ENCODE measurements at places on chromosomes 13 and 19.
A peak's percentile ranks its signal among the peaks of the same experiment; 100 is the strongest.

GRCh38 chr13:114106991-114107685 is 25.3 kb downstream of the RASA3 start:
- peak; percentile 2 for DNase-seq

GRCh38 chr13:101624210-101624922 is 171.9 kb downstream of the ITGBL1 start:
- peak; percentile 14 for DNase-seq

GRCh38 chr19:7442423-7442822 is 46.4 kb downstream of the PEX11G start:
- no peak for DNase-seq

GRCh38 chr13:113224486-113224885 is 15.1 kb downstream of the CUL4A start:
- DNase-seq = no peak

DNA sequence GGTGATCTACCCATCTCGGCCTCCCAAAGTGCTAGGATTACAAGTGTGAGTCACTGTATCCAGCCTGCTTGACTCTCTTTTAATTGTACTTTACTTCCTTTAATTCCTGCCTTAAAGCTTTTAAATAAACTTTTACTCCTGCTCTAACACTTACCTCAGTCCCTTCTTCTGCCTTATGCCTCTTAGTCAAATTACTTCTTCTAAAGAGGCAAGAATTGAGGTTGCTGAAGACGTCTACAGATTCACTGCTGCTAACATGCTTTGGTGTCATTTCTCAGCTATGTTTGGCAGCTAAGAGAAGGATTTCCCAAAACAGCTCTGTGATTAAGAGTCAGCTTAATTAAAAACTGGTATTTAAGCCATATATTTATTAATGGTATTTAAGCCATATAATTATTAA is 32.9 kb upstream of the CD177 start:
- DNase-seq = no peak

DNA sequence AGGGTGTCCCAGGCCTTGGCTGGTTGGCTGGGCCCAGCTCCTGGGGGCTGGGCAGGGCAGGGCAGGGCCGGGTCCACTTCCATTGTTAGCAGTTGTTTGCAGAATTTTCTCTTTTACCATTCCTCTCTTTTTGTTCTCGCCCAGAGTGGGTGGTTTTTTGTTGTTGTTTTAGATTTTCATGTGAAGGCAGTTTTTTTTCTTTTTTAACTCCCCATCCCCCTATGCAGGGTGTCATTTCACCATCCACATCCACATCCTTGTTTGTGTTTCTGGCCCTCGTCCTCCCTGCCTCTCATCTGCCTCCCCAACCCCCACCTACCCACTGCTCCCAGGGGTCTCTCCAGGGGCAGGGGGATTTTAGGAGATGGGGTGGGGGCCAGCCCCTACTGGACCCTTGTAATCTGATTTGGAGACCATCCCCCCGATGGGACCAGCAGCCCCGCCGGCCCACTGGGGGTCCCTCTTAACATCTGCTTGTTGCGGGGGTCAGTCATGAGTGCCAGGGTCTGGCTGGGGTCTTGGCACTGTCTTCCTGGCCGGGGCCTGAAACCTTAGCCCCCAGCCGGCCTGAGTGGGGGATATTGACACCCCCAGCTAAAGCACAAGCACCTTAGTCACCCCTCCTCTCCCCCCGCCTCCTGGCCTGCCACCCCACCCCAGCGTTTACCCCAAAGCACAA is 10.4 kb downstream of the STX10 start:
- DNase-seq = no peak

DNA sequence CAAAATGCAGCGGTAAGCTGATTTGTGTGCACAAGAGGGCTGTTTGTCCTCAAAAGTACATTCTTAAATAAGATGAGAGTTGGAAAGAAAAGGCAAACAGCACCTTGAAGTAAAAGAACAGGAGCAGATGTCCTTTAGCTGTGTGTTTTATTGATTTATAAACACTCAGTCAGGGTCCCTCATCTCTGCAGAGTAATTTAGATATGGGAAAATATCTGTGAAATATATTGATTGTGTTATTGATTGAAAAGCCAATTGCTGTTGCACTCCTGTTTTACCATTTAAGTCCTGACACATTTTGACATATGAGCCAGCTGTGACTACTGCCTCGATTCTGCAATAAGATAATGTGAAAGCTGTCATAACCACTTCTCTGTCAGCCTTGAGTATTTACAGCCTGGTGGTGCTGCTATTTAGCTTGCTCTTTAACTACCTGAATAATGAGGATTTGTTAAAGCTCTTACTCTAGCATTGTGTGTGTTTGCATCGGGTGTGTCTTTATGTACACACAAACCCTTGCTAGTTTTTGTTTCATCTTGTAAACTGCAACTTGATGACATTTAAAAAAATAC is 550.1 kb downstream of the DACH1 start:
- DNase-seq = no peak

- no peak for DNase-seq
Observed at GRCh38 chr13:50226515-50227155, 211.4 kb downstream of the KCNRG start.

DNA sequence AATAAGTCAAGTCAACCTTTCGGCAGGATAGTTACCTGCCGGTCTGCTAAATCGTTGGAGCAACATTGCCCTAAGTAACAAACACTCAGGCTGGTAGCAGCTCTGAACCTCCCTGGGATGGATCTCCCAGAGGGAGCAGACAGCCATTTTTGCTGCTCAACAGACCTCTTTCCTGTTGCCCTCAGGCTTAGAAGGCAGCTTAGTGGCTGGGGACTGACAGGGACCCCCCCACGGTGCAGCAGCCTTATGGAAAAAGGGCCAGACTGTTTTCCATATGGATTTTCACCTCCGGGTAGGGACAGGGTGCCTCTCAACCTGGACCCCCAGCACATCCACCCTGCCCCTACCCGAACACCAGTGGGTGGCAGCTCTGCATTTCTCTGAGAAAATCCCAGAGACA is 49.7 kb downstream of the UBL3 start:
- DNase-seq = no peak

- DNase-seq = no peak
Observed at GRCh38 chr19:30861919-30862318, 487.3 kb downstream of the TSHZ3 start.

GRCh38 chr19:34067861-34068271 is 104.4 kb upstream of the LSM14A start:
- DNase-seq = no peak

GRCh38 chr19:18452386-18452785 is 14.5 kb upstream of the ISYNA1 start:
- DNase-seq = no peak

GRCh38 chr13:48485432-48485831 is 47.4 kb downstream of the RCBTB2 start:
- no peak for DNase-seq

- no peak for DNase-seq
Observed at GRCh38 chr13:28438598-28439334, 56.2 kb downstream of the FLT1 start.

DNA sequence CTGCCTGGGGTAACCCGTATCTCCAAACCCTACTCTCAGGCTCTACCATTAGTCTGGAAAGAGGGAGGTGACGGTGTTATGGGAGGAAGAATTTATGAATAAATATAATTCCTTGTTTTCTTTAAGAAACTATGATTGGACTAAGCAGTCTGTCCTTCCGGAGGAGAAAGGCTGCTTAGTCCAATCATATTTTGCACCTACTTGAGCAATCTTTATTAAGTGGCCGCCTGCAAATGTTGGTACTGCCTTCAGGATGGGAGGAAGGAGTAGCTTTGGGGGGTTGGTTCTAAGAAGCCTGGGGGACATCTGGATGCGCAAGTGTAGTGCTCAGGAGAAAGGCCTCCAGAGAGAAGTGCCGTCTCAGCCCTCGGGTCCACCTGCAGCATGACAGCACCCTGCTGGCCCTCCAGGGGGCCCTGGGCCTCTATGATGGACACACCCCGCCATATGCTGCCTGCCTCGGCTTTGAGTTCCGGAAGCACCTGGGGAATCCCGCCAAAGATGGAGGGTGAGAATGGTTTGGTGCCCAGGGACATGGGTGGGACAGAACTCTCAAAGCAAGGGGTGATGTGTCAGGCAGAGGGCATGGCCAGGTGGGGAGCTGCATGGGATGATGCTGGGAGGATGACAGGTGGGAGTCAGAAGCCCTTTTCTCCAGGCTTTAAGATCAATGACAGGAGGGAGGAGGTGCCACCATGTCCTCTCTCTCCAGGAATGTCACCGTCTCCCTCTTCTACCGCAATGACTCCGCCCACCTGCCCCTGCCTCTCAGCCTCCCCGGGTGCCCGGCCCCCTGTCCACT is 4.1 kb downstream of the ACP4 start:
- DNase-seq = no peak

GRCh38 chr19:20171285-20171684 is 4.3 kb downstream of the ZNF486 start:
- DNase-seq = no peak
